Heart left ventricle (tissue), 16 donors: ENCODE measurements at places on chromosomes 6 and 20.
A peak's percentile ranks its signal among the peaks of the same experiment; 100 is the strongest.

DNA sequence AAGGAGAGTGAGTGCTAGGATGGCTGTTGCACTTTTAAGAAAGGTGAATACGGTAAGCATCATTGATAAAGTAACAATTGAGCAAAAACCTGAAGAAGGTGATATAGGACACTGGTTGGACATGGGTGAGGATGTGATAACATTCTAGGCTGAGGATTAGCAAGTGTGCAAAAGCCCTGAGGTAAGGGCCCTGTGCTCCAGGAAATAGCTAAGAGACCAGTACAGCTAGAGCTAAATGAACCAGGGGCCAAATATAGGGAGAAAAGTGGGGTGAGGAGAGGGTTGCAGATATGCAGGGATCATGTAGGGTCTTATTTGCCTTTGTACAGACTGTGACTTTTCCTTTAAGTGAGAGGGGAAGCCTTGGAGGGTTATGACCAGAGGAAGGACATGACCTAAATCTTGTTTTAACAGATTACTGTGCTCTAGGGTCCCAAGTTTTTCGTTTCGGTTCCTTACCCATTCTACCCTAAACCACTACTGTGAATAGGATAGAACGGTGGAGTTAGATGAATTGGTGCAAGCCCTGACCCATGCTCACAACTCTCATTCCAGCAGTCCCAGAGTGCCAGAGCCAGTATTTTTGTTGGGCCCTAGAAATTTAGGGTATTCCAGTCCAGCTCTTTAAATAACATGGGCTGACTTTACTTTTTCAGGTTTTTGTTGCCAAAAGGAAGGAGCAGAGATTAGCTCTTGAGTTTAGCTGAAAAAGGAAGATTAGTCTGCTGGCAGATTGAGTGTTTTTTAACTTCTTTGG is 10.7 kb downstream of the MAPK14 start:
- H3K4me3 ChIP-seq = peak overlapping the region; percentile 12
- DNase-seq = no peak
- no peaks in the 10 kb centered on the region for H3K36me3 ChIP-seq
- no peak overlapping the region for H3K27ac ChIP-seq
- H3K27me3 ChIP-seq = no peaks in the 10 kb centered on the region
- peaks cover 73% of the 10 kb centered on the region for H3K4me1 ChIP-seq

DNA sequence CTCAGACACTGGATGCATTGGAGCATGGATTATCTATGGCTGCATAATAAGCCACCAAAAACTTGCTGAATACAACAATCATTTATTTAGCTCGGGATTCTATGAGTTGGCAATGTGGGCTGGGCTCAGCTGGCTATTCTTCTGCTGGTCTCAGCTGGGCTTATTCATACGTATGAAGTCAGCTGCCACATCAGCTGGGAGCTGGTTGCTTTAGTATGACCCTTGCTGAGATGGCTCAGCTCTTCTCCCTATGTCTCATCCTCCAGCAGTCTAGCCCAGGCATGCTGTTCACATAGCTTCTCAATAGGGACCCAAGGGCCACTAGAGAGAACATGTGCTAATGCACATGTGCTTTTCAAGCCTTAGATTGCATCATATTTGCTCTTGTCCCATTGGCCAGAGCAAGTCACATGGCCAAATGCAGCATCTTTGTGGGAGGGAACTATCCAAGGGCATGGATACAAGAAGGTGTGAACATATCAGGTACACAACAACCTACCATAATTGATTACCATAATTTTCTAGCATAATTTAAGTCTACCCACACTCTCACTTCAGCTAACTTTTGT is 444.6 kb downstream of the KIF16B start:
- no peak for DNase-seq
- H3K4me3 ChIP-seq = no peak overlapping the region
- H3K27ac ChIP-seq = no peak overlapping the region
- H3K27me3 ChIP-seq = peaks cover 11% of the 10 kb centered on the region
- H3K36me3 ChIP-seq = no peaks in the 10 kb centered on the region

DNA sequence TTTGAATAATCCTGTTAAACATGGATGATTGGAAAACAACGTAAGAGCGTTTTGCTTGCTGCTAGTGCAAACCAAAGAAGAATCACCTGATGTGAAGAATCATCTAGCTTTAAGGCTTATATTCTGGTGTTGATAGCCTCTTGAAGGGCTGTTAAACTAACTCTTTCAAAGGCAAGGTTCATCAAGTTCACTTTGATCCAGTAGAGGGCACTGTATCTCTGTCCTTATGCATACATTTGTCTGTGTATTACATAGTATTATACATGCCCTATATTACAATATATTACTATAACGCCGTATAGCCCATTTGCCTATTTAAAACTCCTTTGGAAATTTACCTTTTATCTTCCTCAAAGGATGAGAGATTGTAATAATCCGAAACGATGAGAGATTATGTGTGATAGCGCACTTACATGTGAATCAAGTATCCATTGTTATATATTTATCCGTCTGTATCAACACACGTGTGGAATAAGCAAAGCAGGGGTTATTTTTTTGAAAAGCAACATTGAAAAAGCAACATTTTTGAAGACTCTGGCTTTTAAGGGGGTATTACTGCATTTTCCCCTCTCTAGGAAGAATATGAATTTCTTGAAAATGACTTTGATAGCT is 50.8 kb upstream of the NRN1 start:
- H3K4me1 ChIP-seq = no peaks in the 10 kb centered on the region
- no peaks in the 10 kb centered on the region for H3K36me3 ChIP-seq
- H3K27ac ChIP-seq = no peak overlapping the region
- DNase-seq = no peak

GRCh38 chr20:44186201-44186600 is 787 bp downstream of the JPH2 start:
- H3K4me3 ChIP-seq = peak overlapping the region; percentile 80
- H3K27me3 ChIP-seq = no peaks in the 10 kb centered on the region
- no peak for DNase-seq

- no peaks in the 10 kb centered on the region for H3K27me3 ChIP-seq
- no peak overlapping the region for H3K27ac ChIP-seq
- peaks cover 4% of the 10 kb centered on the region for H3K4me1 ChIP-seq
- no peak overlapping the region for H3K4me3 ChIP-seq
- DNase-seq = no peak
Measured at GRCh38 chr20:50202677-50203076, 12.0 kb downstream of the CEBPB start.

DNA sequence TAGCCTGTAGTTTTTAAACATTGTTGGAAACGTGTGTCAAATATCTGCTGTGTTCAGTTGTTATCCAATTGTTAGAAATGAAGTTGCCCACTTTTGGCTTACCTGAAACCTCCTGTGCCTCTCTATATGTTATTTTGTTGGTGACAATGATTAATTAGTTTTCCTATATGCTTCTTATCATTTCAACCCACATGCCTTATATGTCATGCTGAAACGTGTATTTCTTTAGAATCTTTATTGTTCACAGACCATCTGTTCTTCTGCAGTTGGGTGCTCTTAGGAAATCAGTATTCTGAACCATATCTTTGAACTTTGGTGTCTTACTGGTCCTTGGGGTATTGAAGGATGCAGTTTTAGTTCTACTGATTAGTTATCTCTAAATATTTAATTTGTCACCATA is 91.2 kb upstream of the SCGN start:
- H3K4me1 ChIP-seq = no peaks in the 10 kb centered on the region
- no peak overlapping the region for H3K4me3 ChIP-seq
- H3K27ac ChIP-seq = no peak overlapping the region
- no peak for DNase-seq

GRCh38 chr6:150297327-150298029 is 71.3 kb upstream of the IYD start:
- H3K4me1 ChIP-seq = no peaks in the 10 kb centered on the region
- H3K27ac ChIP-seq = no peak overlapping the region
- no peaks in the 10 kb centered on the region for H3K27me3 ChIP-seq
- no peaks in the 10 kb centered on the region for H3K36me3 ChIP-seq
- H3K4me3 ChIP-seq = no peak overlapping the region

DNA sequence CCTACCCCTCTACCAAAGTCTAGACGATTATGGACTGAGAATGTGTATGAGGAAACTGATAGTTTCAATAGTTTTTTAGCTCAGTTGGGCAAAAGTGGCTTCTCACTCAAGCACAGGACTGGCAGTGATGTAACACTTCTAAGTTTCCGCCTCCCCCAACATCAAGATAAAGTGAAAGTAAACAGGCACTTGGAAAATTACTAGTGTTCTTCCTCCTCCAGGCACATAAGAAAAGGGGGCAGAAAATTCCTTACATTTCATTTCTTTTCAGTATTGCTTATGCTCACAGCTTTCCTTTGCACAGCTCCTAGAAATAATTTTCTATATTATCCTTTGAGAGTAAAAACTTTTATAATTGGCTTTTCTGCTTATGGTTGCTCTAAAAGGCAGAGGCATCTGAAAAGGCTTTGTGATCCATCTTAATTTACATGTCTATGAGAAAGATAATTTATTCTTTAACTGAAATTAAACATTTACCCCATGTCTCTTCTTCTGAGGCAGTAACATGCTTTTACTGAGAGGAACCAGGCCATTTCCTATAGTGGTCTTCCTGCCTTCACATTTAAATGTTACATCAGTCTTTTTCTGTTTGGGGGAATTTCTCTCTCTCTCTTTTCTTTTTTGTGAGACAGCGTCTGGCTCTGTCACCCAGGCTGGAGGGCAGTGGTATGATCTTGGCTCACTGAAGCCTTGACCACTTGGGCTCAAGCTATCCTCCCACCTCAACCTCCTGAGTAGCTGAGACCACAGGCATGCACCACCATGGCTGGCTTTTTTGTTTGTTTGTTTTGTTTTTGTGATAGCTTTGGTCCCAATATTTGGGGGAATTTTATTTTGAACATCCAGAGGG is 65.0 kb upstream of the EEF1A1 start:
- H3K4me3 ChIP-seq = peak overlapping the region; percentile 37
- no peak for DNase-seq
- peaks cover 25% of the 10 kb centered on the region for H3K4me1 ChIP-seq
- no peaks in the 10 kb centered on the region for H3K36me3 ChIP-seq
- peak overlapping the region; percentile 82 for H3K27ac ChIP-seq
- H3K27me3 ChIP-seq = no peaks in the 10 kb centered on the region

DNA sequence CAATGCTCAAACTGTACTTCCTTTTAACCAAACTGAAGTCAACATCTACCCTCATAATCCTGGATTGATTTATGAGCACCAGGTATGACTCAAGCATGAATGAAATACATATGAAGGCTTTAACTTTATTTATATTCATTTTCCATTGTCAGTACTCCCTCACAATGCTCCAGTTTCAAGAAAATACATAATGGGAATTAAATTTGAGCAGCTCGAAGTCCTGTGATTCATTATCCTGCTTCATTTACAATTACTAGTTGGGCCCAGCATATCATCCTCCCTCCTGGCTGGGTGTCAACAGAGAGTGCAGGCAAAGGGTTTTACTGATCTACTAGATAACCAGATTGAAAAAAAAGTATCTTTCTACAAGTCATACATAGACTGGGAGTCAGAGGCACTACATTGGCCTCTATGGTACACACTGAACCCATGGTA is 10.1 kb downstream of the SAMHD1 start:
- no peak overlapping the region for H3K4me3 ChIP-seq
- H3K4me1 ChIP-seq = peaks cover 41% of the 10 kb centered on the region
- DNase-seq = no peak

DNA sequence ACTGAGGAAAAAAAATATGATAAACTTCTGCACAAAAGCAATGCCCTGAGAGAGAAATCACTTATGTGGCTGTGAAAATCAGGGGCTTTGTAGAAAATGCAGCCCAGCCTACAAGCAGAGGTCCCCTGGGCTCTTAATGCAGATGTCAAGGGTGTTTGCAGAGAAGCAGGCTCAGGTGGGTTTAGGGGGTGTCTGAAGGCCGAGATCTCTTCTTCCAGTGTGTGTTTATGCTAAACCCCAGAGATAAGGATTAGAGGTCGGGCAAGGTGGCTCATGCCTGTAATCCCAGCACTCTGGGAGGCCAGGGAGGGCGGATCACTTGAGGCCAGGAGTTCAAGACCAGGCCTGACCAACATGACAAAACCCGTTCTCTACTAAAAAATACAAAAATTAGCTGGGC is 78.5 kb downstream of the TMEM242 start:
- no peaks in the 10 kb centered on the region for H3K27me3 ChIP-seq
- no peak overlapping the region for H3K4me3 ChIP-seq
- H3K4me1 ChIP-seq = peaks cover 28% of the 10 kb centered on the region
- DNase-seq = no peak

DNA sequence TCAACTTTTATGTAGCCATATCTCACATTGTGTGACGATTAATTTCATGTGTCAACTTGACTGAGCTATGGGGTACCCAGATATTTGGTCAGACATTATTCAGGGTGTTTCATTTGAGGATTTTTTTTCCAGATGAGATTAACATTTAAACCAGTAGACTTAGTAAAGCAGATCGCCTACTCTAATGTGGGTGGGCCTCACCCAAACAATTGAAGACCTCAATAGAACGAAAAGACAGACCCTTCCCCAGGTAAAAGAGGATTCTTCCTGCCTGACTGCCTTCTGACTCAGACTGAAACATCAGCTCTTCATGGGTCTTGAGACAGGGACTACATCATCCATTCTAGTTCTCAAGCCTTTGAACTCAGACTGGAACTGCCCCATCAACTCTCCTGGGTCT is 231.7 kb upstream of the SASH1 start:
- no peaks in the 10 kb centered on the region for H3K4me1 ChIP-seq
- H3K4me3 ChIP-seq = no peak overlapping the region
- no peak overlapping the region for H3K27ac ChIP-seq

GRCh38 chr6:128367437-128367836 is 153.0 kb downstream of the PTPRK start:
- DNase-seq = no peak
- H3K4me3 ChIP-seq = no peak overlapping the region
- H3K36me3 ChIP-seq = no peaks in the 10 kb centered on the region
- no peaks in the 10 kb centered on the region for H3K27me3 ChIP-seq

DNA sequence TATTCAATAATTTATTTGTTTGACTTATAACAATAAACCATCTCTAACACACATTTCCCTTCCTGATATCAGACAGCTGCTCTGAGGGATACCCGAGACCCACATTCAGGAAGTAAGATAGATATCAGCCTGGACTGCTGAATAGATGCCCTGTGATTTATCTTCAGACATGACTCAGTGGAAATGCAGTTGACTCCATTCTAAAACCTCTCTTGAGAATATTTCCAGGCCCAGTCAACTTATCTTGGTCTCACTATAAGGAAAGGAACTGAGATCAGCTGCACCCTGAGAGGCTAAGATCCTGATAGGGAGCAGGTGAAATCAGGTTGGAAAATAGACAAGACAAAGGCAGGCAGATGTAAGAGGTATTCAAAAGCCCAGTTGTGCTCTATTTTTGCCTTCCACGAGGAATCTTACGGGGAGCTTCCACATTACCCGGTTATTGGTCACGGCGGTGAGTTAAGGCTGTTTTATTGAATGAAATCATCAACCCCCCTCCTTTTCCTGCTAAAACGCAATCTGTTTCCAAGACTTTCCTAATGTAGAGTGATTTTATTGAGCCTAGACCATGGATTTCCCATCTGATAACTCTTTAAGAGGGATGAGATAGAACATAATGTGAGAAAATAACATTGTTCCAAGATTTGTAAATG is 25.5 kb downstream of the C6orf15 start:
- H3K4me1 ChIP-seq = peaks cover 3% of the 10 kb centered on the region
- H3K27me3 ChIP-seq = no peaks in the 10 kb centered on the region
- H3K36me3 ChIP-seq = no peaks in the 10 kb centered on the region
- no peak overlapping the region for H3K27ac ChIP-seq

GRCh38 chr6:106383573-106383972 is 23.1 kb downstream of the CRYBG1 start:
- no peaks in the 10 kb centered on the region for H3K4me1 ChIP-seq
- H3K27me3 ChIP-seq = no peaks in the 10 kb centered on the region
- H3K36me3 ChIP-seq = no peaks in the 10 kb centered on the region
- no peak overlapping the region for H3K27ac ChIP-seq
- no peak for DNase-seq
